ENCODE measurements at places on chromosomes 7 and 10.

- no peak for DNase-seq
Observed at GRCh38 chr7:83161186-83161585, 1.5 kb downstream of the PCLO start.

- DNase-seq: no peak
Observed at GRCh38 chr10:104589871-104590270, 51.2 kb upstream of the SORCS3 start.

- no peak for DNase-seq
Observed at GRCh38 chr7:1678081-1678543, 8.0 kb downstream of the ELFN1 start.

- DNase-seq: no peak
Observed at GRCh38 chr10:20890491-20891337, 6.4 kb downstream of the NEBL start.

GRCh38 chr10:35422228-35422627 is 85.9 kb downstream of the CCNY start:
- no peak for DNase-seq

- DNase-seq: no peak
Observed at GRCh38 chr10:124010563-124011131, 82.8 kb downstream of the CHST15 start.

DNA sequence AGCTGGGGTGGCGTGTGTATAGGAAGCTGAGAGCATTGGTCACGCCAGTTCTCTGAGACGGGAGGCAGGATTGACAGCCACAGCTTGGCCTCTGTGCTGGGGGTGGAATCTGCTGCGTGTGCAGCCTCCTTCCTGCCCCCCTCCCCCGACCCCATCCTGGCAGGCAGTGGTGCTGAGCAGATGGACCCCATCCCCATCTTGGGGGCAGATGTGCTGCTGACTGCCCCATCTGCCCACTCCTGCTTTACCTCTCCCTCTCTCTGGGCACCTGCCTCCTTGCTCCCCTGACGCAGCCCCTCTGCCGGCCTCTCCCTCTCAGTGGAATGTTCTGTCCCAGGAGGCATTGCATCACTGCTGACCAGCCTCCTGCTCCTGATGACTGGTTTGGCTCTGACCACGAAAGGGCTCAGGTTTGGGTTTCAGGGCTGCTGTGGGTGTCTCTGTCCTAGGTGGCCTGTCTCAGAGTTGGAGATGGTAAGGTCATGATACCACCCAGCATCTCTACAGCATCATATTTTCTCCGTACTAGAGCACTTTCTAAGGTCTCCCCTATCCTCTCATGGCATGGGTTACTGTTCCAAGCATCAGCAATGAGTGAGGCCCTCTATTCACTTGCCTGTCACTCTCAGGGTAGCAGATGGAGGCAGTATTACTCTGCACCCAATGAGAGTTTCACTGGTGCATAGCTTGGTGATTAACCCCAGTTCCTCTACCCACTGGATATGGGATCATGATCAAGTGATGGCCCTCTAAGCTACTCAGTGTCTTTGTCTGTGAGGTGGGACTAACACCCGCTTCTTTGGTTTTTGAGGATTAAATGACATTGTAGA is 81.9 kb downstream of the RBM20 start:
- DNase-seq: no peak

DNA sequence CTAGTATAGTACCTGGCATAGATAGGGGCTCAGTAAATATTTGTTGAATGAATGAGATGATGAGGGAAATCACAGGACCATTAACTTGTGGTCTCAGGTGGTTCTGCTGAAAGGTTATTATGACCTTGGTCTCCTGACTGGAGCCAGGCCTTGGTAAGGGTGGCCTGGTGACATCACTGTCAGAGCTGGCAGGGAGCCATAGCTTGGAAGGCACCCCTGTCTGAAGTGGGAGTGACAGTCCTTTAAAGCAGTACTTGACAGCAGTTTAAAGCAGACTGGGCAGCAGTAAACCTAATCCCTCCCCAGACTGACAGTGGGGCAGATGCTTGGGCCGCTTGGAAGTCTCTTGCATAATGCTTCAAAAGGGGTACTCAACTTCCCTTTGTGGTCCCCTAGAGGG is 13.4 kb downstream of the DPCD start:
- peak; percentile 72 for DNase-seq

GRCh38 chr7:36208997-36209813 is 56.2 kb downstream of the EEPD1 start:
- no peak for DNase-seq

GRCh38 chr7:151781161-151781845 is 95.6 kb downstream of the PRKAG2 start:
- no peak for DNase-seq

- peak; percentile 16 for DNase-seq
Observed at GRCh38 chr10:21496343-21497176, 28.9 kb downstream of the SKIDA1 start.

DNA sequence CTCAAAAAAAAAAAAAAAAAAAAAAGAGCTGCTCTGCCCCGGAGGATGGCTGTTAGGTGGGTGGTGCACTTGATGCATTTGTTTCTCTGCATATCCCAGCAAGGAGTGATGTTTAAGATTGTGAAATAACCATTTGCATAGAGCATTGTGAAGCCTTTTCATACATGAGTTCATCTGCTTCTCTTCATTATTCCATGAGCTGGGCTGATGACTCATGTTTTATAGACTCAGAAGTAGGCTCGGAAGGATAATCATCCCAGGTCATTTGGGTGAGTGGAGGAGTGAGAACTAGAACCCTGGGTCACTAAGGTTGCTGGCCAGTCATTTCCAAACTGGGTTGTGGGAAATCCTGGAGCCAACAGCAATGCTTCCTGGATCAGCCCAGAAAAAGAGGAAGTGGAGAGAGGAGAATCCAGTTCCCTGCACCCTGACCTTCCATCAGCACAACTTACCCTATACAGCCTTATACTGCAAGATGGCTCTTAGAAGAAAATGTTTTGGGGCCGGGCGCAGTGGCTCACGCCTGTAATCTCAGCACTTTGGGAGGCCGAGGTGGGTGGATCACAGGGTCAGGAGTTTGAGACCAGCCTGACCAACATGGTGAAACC is 45.3 kb downstream of the TACC2 start:
- DNase-seq: no peak

DNA sequence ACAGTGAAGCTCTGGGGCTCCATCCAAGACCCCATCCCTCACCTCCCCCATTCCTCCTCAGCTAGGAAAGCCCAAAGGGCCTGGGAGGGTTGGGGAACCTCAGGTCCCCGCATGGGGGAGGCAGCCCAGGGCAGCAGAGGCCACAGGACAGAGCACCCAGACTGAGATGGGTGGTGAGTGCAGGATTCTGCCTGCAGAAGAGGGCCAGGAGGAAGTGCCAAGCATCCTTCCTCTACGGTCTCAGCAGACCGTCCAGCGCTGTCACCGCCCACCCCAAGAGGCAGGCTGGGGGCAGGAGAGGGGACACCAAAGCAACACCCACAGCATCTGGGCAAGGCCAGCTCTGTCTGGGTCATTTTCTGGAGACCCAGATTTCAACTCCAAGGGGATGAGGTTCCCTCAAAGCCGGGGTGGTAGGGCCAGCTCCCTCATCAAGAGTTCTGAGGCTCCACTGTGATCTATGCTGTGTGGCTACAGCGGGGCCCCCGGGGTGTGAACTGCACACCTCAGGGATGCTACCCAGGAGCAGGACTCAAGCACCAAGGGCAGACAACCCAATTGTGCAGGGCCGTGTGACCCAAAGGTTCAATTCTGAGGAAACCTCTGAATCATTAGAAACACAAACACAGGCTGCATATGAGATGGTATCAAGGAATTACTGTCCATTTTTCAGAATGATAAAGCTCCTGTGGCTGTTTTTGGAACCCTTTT is 46.8 kb downstream of the CAMK2B start:
- DNase-seq: no peak

GRCh38 chr10:129728905-129729795 is 234.9 kb downstream of the EBF3 start:
- DNase-seq: no peak

DNA sequence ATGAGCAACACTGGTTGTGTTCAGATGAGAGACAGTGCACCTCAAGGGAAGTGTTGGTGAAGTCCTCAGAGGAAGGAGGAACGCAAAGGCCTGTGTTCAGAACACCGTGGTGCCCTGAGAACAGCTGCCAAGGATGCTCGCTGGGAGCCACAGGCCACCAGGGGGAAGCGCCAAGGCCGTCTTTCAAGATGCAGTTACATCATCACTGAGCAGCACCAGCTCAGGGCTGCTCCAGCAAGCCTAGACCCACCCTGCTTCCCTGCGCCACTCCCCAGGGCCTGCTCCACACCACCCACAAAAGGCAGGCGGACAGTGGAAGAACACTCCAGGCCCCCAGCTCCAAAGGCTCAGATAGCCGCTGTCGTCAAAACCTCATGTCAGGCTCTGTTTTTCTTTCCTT is 378.8 kb downstream of the DPP6 start:
- DNase-seq: no peak

GRCh38 chr10:7666253-7667023 is at the start of gene ITIH5:
Gene ITIH5, minus strand, starts transcription at chr10:7666966. Its CDS starts 74 bp downstream, at chr10:7666892.
- DNase-seq: no peak

DNA sequence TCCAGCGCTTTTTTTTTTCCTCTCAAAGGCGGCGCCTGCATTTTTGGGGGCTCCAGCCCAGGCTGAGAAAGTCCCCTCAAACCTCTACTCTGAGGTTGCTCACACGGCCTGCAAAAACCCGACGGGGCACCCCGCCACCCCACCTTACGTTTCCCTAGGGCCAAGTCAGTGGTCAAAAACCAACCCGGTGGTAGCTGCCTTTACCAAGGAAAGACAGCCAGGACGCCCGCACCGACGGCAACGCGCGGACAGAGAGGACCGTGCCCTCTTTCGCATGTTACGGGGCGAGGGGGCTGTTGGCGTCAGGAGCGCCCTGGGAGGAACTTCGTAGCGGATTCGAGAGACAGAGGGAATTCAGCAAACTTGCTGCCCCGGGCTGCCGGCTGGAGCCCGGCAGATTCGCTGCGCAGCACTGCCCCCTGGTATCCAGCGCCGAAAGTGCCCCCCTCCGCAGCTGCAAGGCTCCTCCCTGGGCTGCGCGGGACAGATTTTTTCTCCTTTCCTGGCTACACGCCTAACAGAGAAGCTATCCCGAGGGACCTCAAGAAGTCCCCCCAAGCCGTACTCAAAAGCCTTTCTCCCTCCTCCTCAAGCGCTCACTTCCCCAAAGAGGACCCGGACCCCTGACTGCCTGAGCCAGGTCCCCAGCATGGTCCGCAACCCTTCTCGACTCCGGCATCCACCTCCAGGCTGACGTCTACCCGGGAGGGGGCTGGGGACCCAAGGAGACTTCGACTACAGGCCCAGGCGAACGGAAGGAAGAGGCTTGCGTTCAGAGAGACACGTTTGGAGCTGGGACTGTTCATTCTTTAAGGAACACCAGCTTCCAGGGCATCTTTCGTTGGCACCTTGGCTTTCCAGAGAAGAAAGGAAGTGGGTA is 27.7 kb upstream of the VAX1 start:
- DNase-seq: peak; percentile 30

- DNase-seq: no peak
Observed at GRCh38 chr10:3848775-3849635, 64.0 kb upstream of the KLF6 start.

- no peak for DNase-seq
Observed at GRCh38 chr7:152137476-152138025, 112.1 kb downstream of the GALNT11 start.

DNA sequence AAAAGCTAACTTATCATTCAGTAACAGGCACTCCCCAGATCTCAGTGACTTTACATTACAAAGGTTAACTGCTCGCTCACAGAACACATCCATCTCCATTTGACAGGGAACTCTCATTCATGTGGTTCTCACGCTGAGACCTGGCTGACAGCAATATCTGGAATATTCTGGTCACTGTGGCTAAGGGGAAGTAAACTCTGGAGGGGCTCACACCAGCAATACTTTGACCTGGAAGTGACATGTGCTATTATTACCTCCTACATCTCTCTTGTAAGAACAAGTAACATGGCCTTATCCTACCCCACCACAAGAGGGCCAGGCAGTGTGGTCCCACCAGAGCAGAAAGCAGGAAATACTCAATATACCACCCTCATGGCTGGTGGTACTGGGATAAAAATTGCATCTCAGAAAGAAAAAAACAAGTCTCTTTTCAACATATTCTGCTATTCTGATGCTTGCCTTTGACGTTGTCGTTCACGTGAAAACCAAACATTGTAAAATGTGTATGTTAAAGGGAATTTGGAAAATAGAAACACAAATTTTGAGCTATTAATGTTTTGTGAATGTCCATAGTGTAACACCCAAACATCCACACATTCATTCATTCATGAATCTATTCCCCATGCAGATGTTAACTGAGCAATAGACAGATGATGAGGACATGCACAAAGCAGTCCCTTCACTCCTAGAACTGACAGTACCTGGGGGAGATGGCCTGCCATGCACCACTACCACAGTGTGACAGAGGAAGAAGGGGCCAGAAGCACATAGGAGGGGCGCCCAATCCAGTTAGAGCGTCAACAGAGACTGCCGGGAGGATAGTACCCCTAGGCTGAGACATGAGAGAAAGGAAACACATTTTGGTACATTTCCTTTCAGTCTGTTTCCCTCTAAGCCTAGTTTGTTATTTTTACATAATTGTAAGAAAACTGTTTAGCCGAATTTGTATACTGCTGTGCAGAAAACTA is 166.0 kb upstream of the SP4 start:
- peak; percentile 71 for DNase-seq

DNA sequence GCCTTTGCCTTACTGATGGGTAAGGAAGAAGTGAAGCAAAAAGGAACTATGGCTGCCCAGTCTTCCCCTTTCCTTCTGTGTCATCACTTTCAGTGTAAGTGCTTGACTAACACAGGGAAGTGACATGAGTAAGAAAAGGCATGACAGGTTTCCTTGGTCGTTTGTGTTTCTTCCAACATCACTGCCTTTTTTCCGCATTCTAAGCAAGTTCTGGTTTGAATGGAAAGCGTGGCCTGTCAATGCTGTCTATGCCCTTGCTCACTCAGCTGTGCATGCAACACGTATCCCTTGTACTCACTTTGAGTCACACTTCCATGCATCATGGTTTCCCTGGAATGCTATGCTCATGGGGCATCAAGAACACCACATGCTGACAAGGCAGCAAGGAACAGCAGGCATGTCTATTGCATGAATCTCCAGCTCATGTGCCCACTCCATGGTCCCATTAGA is 111.8 kb downstream of the OAT start:
- no peak for DNase-seq

DNA sequence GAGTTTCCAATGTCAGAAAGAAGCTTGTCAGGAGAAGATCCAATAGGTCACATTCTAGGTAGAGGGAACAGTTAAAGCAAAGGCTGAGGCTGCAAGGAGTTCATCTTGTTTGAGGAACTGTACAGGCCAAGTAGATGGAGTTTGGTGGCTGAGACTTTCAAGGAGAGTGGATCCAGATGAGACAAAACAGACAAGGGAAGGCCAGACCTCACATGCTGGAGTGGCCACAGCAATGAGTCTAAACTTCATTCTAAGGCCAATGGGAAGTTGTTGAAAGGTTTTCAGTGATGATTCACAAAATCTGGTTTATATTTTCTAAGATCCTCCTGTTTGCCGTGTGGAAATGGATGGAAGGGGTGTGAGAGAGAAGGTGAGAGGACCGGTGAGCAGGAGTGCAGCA is 40.0 kb downstream of the EPDR1 start:
- DNase-seq: no peak

GRCh38 chr7:105315357-105315756 is 73.4 kb downstream of the SRPK2 start:
- DNase-seq: no peak

- DNase-seq: no peak
Observed at GRCh38 chr10:91762878-91763277, 35.3 kb upstream of the TNKS2 start.

- DNase-seq: peak; percentile 86
Observed at GRCh38 chr10:97407211-97407951, 6.2 kb upstream of the RRP12 start.

Data from DMS153 (cell line).